ENCODE measurements at places on chromosomes 1 and 21. TPM values are rescaled to one million over a fixed set of nuclear protein-coding genes. Genes with fewer than 3 reads are reported as not detected.

GRCh38 chr1:91546876-91547275 is 46.2 kb downstream of the CDC7 start:
- peaks cover 3% of the 10 kb centered on the region for H3K36me3 ChIP-seq
- no peak overlapping the region for H3K27ac ChIP-seq
- no peaks in the 10 kb centered on the region for H3K27me3 ChIP-seq

DNA sequence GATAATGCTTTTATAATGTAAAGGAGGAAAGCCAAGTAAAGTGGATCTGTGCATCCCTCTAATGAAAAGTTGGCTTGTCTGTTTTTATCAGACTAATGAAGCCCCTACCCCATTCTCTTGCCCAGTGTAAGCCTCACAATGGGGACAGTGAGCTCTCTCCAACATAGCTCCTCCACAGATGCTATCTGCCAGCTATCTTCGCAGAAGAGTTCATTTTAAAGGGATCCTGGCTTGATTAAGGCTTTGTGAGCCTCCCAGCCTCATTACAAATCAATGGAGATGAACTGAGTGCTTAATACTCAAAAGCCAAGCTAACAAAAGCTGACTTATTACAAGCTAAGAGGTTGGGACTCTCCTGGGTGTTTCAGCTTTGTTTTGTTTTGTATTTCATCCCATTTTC is 514.7 kb downstream of the NUF2 start:
- no peak for DNase-seq
- no peaks in the 10 kb centered on the region for H3K27me3 ChIP-seq
- H3K27ac ChIP-seq = no peak overlapping the region
- no peaks in the 10 kb centered on the region for H3K36me3 ChIP-seq

- no peak overlapping the region for H3K4me3 ChIP-seq
- H3K36me3 ChIP-seq = no peaks in the 10 kb centered on the region
- DNase-seq = no peak
- no peaks in the 10 kb centered on the region for H3K4me1 ChIP-seq
- no peak overlapping the region for H3K27ac ChIP-seq
- peaks cover 4% of the 10 kb centered on the region for H3K27me3 ChIP-seq
Measured at GRCh38 chr1:110582378-110582777, 23.8 kb downstream of the KCNA2 start.

GRCh38 chr1:107405236-107405635 is 264.4 kb downstream of the NTNG1 start:
- H3K4me1 ChIP-seq = no peaks in the 10 kb centered on the region
- H3K27ac ChIP-seq = no peak overlapping the region
- no peak for DNase-seq

DNA sequence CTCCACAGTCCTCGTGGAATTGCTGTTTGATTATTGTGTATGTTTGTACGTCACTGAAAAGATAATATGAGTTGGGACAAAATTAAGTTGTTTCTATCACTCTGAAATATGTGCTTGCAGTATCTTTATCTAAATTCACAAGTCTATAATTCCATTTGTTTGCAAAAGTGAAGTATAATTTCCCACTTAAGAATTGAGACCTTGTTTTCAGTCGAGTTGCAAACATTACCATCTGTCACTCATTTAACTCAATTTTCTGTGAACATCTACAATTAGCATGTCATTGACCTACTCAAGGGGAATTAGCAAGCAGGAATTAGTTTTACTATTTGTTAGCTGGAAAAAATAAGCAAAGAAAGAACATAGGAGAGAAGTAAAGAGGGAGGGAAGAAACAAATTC is 195.8 kb downstream of the TPR start:
- no peak overlapping the region for H3K27ac ChIP-seq
- peaks cover 8% of the 10 kb centered on the region for H3K4me1 ChIP-seq
- H3K4me3 ChIP-seq = no peak overlapping the region

GRCh38 chr21:43908167-43908566 is 43.1 kb downstream of the AGPAT3 start:
- peaks cover 17% of the 10 kb centered on the region for H3K36me3 ChIP-seq
- H3K4me3 ChIP-seq = no peak overlapping the region
- H3K27ac ChIP-seq = no peak overlapping the region

Gene MFSD2A
- total RNA-seq = 15.0 TPM

Gene F13B
- not detected for total RNA-seq

Gene S100A7A
- not detected for total RNA-seq

Measured in activated CD8-positive, alpha-beta T cell treated with anti-CD3 and anti-CD28 coated beads for 36 hours (primary cell).